WTC11 (cell line): ENCODE measurements at places on chromosomes 16 and 17. TPM values are rescaled to one million over a fixed set of nuclear protein-coding genes. Genes with fewer than 3 reads are reported as not detected.

Gene CCL7
- not detected in 3 replicates for total RNA-seq

Gene TP53TG3E
- total RNA-seq = not detected in 3 replicates

Gene CD300E
- not detected in 3 replicates for total RNA-seq

Gene C17orf107
- total RNA-seq = 8.2 to 8.7 TPM (median 8.7 TPM) in 3 replicates

Gene PDE6G
- 4.4 to 6.9 TPM (median 6.3 TPM) in 3 replicates for total RNA-seq

Gene SHPK
- total RNA-seq = 29.0 to 29.3 TPM (median 29.2 TPM) in 3 replicates

Gene VAT1L
- 19.1 to 22.2 TPM (median 22.0 TPM) in 3 replicates for total RNA-seq

Gene KRTAP4-3
- total RNA-seq = not detected in 3 replicates

Gene MYH3
- total RNA-seq = 1.5 to 2.6 TPM (median 1.6 TPM) in 3 replicates

DNA sequence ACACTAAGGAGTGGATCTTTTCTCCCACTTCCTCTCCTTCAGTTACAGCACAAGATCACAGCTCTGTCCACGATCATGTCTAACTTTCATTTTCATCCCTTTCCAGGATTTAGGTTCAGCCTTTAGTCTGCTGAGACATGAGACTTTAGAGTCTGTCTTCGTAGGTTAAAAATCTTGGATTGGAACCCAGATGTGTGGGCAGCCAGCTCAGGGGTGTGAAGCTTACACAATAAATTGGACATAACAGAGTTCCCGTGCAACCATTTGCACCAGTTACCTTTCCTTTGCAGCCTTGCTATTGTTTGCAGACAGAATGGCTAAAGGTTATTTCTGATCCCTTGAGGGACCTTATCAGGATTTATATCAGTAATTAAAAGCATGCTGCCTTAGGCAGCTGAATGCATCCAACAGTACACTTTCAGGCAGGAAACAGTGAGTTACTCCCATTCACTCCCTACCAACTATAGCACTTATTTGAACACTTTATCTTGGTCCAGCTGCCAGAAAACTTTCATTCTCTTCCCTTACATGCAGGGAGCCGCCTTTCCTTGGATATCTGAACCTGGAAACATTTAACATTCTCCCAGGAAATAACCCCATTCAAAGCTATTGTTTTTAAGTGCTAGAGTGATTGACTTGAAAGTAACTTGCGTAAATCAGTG, 87.3 kb downstream of the TMEM100 start:
- no peak for DNase-seq

GRCh38 chr16:56626685-56627084, 1.1 kb downstream of the MT1E start:
- DNase-seq = no peak

DNA sequence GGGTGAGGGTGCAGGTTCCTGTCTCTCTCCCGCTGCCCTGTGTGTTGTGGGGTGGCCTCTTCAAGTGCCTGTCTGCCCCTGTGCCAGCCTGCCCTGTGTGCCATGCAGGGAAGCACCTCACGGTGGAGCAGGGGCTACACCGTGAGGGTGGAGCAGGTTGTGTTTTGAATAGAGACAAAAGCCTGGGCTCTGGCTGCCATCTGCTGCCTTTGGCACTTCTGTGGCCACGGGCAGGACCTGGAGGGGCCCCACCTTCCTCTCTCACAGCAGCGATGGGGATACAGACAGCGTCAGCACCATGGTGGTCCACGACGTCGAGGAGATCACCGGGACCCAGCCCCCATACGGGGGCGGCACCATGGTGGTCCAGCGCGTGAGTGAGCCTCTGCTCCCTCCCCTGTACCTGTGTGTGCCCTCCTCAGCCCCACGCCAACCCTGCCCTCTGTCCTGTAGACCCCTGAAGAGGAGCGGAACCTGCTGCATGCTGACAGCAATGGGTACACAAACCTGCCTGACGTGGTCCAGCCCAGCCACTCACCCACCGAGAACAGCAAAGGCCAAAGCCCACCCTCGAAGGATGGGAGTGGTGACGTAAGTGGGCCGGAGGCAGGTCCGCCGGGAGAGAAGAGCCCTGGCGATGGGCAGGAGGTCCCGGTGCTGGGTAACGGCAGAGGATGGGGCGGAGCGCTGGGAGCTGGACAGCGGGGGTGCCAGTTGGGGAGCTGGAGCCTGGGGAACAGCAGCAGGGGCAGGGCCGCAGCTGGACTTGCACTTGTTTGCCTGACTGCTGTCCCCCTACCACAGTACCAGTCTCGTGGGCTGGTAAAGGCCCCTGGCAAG, 5.4 kb upstream of the C17orf107 start:
- no peak for DNase-seq

- DNase-seq = peak; percentile 52
Measured at GRCh38 chr17:66304304-66305174, 2.1 kb downstream of the PRKCA start.

- no peak for DNase-seq
Measured at GRCh38 chr16:12548270-12548983, 255.3 kb downstream of the CPPED1 start.

GRCh38 chr17:60036796-60037677, 41.7 kb downstream of the HEATR6 start:
- DNase-seq = peak; percentile 78

DNA sequence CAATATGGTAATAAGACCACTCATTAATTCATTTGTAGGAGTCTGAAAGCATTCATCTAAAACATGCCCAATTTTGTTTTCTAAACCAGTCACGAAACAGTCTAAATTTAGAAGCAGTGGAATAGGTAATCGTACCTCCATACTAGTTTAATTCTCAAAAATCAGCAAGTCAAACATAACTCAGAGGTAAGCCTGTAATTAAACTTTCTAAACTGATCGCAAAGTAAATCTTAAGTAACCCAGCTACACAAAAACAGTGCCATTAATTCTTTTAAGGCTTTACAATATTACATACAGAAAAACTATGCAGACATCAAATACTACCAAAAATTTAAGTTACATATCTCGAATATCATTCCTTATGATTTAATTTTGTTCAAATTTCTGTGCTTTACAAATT, 31.4 kb downstream of the YWHAE start:
- DNase-seq = no peak

DNA sequence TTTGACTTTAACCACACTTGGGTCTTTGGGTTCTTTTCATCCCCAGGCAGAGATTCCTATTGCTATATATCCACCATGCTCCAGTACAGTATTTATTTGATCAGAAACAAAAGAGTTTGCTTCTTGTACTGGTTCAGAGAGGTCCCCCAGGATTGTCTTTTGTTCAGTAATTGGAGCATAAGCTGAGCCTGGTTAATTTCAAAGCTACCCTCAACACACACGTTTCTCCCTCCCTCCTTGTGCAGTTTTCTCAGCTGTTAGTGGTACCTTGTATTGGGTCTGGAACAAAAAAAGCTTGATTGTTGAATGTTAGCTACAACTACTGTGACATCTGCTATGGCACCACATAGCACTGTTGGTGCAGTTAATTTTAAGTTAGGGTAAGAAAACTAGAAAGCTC, 50.0 kb downstream of the NUP93 start:
- DNase-seq = no peak

- DNase-seq = no peak
Measured at GRCh38 chr16:86662195-86662594, 83.8 kb downstream of the FOXL1 start.

DNA sequence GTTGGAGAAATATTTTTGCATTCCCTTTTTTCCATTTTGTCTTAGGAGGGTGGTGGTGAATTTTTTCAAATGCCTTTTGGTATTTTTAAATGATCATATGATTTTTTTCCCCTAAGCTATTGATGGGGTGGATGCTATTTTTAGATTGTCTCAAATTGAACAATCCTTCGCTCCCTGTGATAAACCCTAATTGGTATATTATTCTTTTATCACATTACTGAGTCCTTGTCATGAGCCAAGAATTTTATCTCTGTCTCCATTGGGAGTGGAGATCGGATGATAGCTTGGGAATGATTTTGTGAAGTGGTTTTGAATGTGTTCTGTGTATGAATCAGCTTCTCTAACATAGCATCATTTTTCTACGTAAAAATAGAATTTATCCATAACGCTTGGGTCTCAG, 15.4 kb downstream of the NECAB2 start:
- no peak for DNase-seq

- DNase-seq = no peak
Measured at GRCh38 chr16:35339337-35339736, 1879.9 kb downstream of the TP53TG3F start.

GRCh38 chr16:10103118-10103517, 79.1 kb downstream of the GRIN2A start:
- DNase-seq = no peak

GRCh38 chr17:31803494-31804213, 55.4 kb downstream of the COPRS start:
- no peak for DNase-seq

- no peak for DNase-seq
Measured at GRCh38 chr16:35565626-35566025, 2106.2 kb downstream of the TP53TG3F start.

DNA sequence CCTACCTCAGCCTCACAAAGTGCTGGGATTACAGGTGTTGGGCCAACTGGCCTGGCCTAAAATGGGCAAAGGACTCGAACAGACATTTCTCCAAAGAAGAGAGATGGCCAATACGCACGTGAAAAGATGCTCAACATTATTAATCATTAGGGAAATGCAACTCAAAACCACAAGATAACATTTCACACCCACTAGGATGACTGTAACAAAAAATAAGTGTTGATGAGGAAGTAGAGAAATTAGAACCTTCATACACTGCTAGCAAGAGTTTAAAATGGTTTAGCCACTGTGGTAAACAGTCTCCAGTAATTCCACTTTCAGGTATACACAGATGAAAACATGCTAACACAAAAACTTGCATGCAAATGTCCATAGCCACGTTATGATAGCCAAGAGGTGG, 5.7 kb downstream of the TMED6 start:
- DNase-seq = no peak

DNA sequence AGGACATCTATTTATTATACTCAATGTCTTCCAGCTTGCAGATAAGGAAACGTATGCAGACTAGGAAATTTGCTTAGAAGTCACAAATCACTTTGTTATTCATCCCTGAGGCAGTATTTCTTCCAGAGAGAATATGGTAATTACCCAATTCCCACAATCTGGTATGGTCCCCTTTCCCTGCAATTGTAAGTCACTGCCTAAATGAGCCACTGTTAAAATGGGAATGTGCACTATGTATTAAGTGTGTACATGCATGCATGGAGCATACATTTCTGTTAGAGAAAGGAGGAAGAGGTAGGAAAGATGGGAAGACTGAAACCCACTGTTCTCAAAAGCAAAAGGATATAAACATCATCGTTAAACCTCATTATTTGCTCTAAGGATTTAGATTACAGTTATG, 10.0 kb downstream of the NUFIP2 start:
- DNase-seq = no peak

GRCh38 chr17:10628756-10629155, 28.4 kb downstream of the MYH3 start:
- DNase-seq = peak; percentile 66

DNA sequence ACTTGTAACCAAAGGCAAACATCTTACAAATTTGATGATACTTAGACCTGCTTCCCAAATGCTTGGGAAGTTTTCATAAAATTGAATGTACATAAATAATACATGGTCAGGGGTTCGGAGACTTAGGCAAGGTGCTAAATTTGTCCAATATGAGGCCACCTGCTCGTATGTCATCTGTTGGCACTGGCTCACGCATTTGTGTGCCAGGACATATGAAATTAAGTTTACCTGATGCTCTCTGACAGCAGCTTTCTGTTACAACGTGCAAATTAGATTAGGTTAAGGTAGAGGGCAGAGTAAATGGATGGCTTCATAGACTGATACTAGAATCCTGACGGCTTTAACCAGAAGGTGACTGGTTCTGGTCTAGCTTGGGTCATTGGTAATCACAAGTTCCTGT, 970.3 kb upstream of the RBFOX1 start:
- DNase-seq = no peak

GRCh38 chr16:73151225-73151624, 103.3 kb upstream of the ZFHX3 start:
- DNase-seq = peak; percentile 13

GRCh38 chr17:13785981-13786598, 184.4 kb upstream of the HS3ST3A1 start:
- DNase-seq = no peak

GRCh38 chr17:63455417-63455816, 9.3 kb upstream of the CYB561 start:
- DNase-seq = no peak

- no peak for DNase-seq
Measured at GRCh38 chr17:33497623-33498022, 204.5 kb upstream of the ASIC2 start.

DNA sequence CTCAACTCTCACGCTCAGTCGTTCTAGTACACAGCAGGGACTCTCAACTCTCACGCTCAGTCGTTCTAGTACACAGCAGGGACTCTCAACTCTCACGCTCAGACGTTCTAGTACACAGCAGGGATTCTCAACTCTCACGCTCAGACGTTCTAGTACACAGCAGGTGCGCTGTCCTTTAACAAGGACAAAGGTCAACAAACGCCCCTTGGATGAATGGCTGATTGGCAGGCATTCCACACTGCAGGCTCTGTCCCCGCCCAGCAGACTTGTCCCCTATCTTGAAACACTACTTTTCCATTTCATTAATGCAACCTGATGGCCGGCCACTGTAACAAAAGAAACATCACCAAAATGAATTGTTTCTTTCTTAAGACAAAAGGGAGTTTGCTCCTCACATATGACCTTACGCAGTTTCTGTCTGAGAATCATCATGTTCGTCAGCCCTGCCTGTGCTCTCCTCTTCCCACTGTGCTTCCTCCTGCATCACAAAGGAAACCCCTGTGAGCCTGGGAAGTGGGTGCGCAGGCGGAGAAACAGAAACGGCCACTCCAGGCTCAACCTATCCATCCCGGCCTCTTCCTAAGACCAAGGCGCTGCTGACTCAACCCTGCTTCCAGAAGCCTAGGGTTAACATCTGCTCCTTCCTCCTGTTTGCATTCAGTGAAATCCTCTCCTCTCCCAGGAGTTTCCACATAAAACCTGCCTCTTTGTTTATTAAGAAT, 59.8 kb downstream of the ANKRD11 start:
- no peak for DNase-seq

DNA sequence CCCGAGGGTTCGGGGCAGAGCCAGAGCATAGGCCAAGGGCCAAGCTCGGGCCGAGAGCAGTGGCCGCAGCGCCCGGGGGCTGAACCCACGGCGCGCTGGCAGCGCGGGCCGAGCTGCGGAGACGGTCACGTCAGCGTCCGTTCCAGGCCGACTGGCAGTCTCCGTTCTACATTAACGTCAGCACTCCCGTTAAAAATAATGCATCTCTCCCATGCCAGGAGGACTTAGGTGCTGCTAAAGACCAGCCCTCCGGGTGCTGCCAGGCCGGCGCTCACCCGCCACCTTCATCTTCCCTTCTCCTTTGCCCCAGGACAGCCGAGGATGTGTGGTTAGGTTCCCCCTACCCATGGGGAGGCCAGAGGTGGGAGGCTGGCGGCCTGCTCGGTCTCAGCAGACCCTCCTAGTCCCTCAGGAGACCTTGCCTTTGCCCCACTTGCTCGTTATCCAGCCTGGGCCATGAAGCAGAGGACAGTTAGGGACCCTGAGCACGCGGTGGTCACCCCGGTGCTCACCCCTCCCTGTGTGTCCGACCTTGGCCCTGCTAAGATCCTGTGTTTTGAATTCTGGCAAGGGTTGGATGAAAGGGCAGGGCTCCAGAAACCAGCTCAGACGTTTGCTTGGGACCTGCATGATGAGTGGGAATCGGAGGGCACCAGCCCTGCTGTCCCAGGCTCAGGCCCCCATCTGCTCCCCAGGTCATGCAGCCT, 572 bp downstream of the MPG start:
- DNase-seq = no peak
